ENCODE measurements at places on chromosomes 1 and 21.

DNA sequence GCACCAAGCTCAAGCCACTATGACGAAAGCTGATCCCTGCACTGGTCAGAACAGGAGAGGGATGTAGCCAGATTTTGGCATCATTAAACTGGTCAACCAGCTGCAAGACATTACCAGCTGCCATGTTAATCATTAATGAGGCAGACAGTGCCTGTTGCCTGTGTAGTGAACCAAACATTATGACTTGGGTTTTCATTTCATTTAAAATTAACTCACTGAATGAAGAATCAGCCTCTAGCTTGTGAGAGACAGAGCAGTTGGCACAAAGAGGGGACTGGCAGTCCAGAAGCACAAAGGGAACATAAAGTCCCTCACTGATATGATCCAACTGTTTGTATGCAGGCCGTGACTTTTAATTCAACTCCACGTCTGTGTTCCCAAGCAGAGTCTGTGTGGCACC lies 318.9 kb downstream of the SEC16B start:
- no peak for DNase-seq

DNA sequence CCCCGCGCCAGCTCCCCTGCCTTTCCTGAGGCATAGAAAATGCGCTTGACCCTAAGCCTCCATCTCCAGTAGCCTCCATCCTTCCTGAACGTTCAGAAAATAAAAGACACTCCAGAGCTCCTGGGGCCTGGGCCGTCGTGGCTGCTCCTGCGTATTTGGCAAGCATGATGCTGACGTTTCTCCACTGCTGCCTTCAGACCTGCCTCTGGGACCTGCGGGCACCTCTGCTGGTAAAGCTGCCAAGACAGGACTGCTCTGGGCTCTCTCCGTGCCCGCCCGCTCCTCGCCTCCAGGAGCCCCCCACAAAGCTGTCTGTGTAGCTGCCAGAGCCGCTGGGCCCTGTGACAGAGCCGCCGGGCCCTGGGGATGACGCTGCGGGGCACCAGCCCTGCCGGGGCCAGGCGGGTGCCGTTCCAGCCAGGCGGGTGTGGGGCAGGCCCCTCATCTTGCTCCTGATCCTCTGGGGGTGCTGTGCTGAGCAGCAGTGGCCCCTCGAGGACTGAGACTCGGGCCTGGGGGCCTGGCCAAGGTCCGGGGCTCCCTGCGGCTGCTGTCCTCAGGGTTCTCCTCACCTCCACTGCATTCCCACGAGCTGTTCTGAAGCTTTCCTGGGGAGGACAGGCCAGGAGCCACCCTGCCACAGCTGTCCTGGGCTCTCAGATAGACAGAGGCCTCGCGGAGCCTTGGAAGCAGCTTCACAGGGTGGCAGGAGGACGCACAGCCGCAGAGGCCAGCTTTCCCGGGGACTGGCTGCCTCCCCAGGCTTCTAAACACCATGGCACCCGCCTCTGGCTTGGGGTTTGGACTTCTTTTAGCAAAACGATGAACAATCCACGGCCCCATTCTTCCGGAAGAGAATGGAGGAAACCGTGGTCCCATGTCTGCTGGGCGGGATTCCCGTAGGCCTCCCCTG lies 48.1 kb downstream of the MORN1 start:
- no peak for DNase-seq

GRCh38 chr1:219399446-219399845 lies 213.5 kb downstream of the ZC3H11B start:
- DNase-seq, result no peak

DNA sequence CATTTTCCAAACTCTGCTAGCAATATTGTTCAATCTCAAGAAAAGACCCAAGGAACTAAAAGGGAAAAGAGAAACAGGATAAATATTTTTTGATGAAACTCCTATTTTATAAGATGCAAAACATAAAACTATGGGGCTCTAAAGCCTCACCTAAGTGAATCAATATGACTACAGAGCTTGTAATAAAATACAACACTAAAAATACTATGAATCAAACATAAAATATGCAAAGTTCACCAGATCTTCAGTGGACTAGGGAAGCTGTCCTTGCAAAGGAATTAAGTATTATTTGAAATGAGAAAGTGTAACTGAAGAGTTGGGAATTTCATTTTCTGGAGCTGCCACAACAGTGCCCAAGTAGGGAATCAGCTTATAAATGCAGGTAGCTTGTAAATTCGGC lies 124.5 kb downstream of the CRB1 start:
- DNase-seq, result no peak

DNA sequence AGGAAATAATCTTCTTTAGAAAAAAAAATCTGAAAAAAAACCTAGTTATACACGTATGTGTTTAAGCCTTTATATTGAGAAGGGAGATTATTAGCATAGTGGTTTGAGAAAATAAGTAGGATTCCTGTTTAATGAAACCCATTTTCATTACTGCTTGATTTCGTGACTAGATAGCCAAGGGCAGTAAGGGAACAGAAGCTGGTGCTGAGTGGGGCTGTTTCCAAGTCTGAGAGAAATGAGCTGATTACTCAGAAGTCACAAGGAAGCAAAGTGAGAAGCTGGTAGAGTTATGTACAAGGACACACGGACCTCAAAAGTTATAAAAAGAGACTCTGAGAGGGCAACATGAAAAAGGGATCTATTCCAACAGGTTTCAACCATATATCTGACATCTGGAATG lies 256.5 kb downstream of the TTLL7 start:
- no peak for DNase-seq

- peak; percentile 14 for DNase-seq
Measured at GRCh38 chr1:183291802-183292514, 105.9 kb downstream of the LAMC2 start.

DNA sequence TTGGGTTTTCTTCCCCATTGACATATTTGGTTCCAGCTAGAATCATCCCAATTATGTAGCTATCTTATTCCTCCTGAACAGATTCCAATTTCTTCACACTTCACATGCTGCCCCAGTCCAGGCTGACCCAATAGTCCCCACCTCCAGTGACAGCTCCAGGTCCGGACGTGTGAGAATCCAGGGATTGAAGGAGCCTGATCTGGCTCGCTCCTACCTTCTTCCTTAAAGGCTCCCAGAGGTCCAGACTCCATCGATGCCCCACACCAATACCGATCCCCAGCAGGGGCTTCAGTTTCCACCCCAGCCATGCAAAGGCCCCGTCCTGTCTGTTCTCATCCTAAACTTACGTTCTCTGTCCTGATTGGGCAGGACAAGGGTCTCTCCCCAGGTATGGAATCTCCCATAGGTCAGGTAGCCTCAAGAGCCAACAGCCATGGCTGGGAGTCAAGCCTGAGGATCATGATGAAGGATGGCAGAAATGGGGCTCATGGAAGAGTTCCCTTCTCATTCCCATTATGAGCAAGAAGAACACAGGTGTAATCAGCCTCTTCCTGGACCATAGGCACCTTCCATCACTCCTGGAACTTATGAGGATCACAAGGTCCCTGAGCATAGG lies 20.4 kb upstream of the SLAMF9 start:
- DNase-seq, result no peak

- DNase-seq, result peak; percentile 44
Measured at GRCh38 chr1:158002631-158003405, 9.4 kb downstream of the KIRREL1 start.

- no peak for DNase-seq
Measured at GRCh38 chr1:36702963-36703362, 220.2 kb upstream of the CSF3R start.

GRCh38 chr21:15020797-15021196 lies 44.0 kb downstream of the NRIP1 start:
- DNase-seq, result no peak

DNA sequence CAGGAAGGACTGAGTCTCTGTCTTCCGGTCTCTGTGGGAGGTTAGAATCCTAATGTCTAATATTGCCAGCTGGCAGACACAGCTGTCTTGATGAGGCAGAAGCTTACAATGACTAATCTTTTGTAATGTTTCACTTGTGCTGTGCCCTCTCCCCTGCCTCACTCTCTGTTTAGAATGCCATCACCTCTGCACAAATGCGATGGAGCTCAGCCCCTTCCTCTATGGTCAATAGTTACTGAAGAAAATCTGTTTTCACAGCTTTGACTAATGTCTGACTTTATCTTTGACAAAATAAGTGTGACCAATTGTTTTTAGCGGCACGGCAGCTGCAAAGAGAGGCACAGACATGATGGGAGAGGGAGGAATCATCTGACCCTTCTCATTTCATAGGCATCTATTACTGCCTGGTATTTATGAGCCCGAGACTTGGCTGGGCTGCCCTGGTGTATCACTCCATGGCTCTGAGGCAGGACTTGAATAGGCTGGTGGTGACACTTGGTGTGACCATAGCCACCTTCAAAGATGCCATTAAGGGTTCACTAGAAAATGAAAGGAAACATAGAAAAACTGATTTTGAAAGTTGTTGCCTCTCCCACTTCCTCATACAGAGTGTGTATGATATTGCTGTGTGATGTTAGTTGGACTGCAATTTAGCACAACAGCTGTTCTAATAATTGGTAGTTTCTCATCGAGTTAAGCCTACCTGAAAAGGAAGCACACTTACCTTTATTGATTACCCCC lies 163.2 kb upstream of the NBPF11 start:
- no peak for DNase-seq

DNA sequence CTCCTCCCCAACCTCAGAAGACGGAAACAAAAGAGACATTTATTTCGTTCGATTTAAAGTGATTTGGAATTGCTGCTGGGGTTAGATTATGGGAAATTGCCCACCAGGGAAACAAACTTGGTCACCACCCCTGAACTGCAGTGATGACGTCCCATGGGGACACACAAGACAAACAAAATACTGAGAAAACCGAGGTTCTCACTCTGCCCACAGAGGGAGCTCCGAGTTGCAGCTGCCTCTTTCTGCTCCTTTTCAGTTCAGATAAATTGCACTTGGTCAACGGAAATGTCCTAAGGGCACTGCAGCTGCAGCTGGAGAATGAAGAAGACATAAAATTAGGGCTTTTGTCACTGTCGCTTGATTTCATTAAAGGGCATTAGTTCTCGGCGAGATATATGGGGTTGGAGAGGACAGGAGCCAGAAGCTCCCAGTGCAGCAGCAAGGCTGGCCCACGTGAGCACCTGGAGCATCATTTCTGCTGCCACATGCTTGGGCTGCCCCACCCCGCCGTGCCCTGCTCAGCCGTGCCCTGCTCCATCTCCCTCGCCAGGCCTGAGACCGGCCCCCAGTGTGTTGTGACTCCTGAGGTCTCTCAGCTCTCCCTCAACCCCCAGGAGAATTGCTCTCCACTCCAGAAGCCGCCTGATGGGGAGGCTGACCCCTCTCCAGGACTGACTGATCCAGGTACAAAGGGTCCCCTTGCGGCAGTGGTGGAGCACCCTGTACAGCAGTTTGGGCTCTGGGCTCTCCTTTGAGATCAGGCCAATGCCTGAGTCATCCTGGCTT lies 231.7 kb upstream of the AJAP1 start:
- no peak for DNase-seq

- no peak for DNase-seq
Measured at GRCh38 chr1:24110642-24111261, 1.2 kb downstream of the MYOM3 start.

DNA sequence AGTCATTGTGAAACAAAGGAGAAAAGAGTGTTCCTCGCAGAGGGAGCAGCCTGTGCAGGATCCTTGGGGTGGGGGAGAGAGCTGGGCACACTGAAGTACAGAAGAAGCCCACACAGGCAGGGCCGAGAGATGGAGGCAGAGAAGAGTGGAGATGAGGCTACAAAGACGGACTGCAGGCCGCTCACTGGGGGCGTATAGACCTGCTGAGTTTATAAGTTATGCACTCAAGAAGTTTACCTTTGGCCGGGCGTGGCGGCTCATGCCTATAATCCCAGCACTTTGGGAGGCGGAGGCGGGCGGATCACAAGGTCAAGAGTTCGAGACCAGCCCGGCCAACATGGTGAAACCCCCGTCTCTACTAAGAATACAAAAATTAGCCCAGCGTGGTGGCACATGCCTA lies 7.6 kb upstream of the SLAMF9 start:
- DNase-seq, result no peak

Data from amniotic stem cell (primary cell).